ENCODE measurements at places on chromosomes 7 and 10. TPM values are rescaled to one million over a fixed set of nuclear protein-coding genes. Genes with fewer than 3 reads are reported as not detected.

Gene TMEM130
- total RNA-seq, result not detected

Gene PUS7
- total RNA-seq, result 35.6 TPM

Gene TMEM254
- total RNA-seq, result 12.1 TPM

Gene PTPRN2
- total RNA-seq, result 0.37 TPM

Gene OGA
- total RNA-seq, result 102 TPM

Data from subcutaneous preadipocyte (primary cell).